ENCODE measurements at places on chromosomes 2 and 18. TPM values are rescaled to one million over a fixed set of nuclear protein-coding genes. Genes with fewer than 3 reads are reported as not detected.

The BARD1 gene
- total RNA-seq: 11.8 TPM

The SERPINB10 gene
- not detected for total RNA-seq

The TEX51 gene
- total RNA-seq: not detected

The EVX2 gene
- not detected for total RNA-seq

The TMEM178A gene
- 2.7 TPM for total RNA-seq

The GAREM1 gene
- total RNA-seq: 15.4 TPM

The NCKAP5 gene
- 9.1 TPM for total RNA-seq

The RASGRP3 gene
- total RNA-seq: 58.2 TPM

The FABP1 gene
- total RNA-seq: not detected

The FAP gene
- 1.1 TPM for total RNA-seq

The DPP4 gene
- total RNA-seq: 5.4 TPM

The ABHD3 gene
- 5.1 TPM for total RNA-seq

The CD8B2 gene
- total RNA-seq: not detected

Data from heart right ventricle (tissue), 16 donors.